Cardiac septum (tissue), 1 donor: ENCODE measurements at places on chromosomes 13 and 19. TPM values are rescaled to one million over a fixed set of nuclear protein-coding genes. Genes with fewer than 3 reads are reported as not detected.

OR7A5 gene
- not detected for total RNA-seq

DNA sequence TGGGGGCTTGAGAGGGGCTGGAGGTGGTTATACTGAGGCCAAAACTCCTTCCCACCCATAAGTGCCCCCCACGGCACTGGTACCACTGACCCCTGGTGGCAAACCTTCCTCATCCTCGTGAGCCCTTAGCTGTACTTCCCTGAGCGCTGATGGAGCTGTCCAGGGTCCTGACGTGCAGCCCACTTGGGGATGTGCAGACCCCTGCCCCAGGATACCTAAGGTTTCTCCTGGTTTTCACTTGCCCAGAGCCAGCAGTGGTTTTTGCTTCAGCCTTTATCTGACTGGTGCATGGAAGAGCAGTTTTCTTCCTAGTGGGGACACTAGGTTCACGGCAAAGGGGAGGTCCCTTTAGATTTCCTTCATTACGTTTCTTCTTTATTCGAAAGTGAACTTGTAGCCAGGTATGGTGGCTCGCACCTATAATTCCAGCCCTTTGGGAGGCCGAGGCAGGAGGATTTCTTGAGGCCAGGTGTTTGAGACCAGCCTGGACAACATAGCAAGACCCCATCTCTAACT is 28.7 kb upstream of the KCTD15 start:
- DNase-seq: no peak

GRCh38 chr13:86585835-86586234 is 786.6 kb upstream of the SLITRK6 start:
- no peak for DNase-seq

- peak; percentile 89 for DNase-seq
Measured at GRCh38 chr19:44747739-44748425, 626 bp upstream of the BCL3 start.
